ENCODE measurements at places on chromosomes 7 and 10.

DNA sequence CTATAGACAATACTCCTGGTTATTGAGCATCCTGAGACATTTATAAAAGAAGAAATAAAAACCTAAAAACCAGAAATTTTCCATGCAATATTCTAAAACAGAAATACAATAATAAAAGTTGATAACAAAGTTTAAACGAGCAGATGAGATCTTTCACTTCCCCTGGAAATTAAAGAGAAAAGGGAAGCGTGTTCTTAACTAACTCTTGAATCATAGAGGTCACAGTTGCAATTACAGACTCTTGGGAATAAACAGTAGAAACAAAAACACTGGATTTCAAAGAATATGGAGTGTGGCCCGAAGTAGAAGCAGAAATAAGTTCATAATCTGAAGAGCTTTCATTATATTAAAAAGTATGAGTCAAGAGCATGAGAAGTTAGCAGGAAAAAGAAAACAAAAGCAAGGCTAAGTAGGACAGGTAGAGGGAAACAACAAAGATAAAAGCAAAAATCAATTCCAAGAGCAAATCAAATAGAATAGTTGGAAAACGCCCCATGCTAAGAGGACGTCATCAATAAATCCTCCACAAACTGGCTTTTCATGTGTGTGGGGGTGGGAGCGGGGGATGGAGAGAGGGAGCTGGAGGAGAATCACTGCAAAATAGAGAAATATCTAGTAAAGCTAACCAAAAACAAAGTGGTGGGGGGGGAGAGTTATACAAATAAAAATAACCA lies 55.2 kb upstream of the C10orf71 start:
- DNase-seq, result no peak

- DNase-seq, result no peak
These were observed 35.5 kb downstream of the COA1 start for GRCh38 chr7:43693687-43694398.

GRCh38 chr7:118085000-118085399 lies 99.0 kb upstream of the LSM8 start:
- DNase-seq, result no peak

GRCh38 chr7:120353171-120353570 lies 80.2 kb downstream of the KCND2 start:
- no peak for DNase-seq

GRCh38 chr7:36723951-36724664 lies at the start of gene AOAH:
Gene AOAH, minus strand, starts transcription at chr7:36724494. Its CDS starts 346 bp downstream, at chr7:36724148.
- peak; percentile 57 for DNase-seq

- no peak for DNase-seq
These were observed 18.2 kb downstream of the CCDC6 start for GRCh38 chr10:59887972-59888640.

DNA sequence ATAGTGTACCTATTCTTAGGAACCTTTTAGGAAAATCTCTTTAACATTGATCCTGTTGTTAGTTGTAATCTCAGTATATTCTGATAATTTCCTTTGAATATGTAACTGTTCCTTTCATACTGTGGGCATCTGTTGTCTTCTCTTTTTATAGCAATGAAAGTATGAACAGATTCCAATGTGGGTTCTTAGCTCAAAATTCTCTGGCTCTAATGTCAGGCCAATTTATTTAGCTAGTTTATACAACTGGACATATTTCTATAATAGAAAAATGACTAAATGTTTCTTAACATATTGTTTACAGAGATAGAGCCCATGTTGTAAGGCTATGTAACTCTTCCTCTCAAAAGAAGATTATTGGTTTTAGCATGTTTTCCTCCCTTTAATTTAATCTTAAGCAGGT lies 363.2 kb downstream of the AUTS2 start:
- no peak for DNase-seq

DNA sequence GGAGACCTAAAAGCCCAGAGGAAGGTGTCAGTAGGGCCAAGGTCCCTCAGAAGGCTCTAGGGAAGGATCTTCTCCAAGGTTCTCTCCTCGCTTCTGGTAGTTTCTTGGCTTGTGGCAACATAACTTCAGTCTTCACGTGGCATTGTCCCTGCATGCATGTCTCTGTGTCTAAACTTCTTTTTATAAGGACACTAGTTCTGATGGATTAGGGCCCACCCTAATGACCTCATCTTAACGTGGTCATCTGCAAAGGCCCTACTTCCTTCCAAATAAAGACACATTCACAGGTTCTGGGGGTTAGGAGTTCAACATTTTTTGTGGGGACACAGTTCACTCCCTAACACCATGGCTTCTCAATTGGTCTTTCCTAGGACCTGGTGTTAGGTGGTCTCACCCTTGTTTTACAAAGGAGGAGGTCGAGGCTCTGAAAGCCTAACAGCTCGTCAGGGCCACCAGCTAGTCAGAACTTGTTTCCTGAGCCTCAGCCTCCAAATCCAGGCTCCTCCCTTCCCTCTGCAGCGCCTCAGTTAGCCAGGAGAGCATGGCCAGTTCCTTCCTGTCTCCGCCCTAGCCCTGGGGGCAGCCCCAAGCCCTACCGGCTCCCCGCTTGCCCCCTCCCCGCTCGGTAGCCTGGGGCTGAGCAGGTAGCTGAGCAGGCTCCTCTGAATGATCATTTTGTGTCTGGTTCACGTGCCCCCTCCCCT lies 109.7 kb upstream of the PPIF start:
- no peak for DNase-seq

DNA sequence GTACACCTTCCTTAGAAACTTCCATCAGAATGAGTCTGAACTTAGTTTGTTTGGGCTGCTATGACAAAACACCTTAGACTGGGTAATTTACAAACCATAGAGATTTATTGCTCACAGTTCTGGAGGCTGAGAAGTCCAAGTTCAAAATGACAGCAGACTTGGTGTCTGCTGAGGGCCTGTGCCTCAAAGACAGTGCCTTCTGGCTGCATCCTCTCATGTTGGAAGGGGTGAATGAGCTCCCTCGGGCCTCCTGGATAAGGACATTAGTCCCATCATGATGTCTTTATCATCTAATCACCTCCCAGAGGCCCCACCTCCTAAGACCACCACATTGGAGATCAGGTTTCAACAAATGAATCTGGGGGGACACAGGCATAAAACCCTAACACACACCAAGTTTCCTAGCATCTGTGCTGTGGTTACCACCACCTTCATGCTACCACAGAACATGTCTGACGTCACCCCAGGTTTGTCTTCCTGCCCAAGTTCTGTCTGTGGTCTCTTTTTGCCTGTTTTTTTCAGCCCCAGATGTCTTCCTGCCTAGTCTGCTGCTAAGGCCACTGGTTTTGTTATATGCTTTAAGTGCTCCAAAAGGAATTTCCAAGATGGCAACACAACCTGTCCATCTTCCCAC lies 150.9 kb upstream of the COBL start:
- DNase-seq, result no peak

DNA sequence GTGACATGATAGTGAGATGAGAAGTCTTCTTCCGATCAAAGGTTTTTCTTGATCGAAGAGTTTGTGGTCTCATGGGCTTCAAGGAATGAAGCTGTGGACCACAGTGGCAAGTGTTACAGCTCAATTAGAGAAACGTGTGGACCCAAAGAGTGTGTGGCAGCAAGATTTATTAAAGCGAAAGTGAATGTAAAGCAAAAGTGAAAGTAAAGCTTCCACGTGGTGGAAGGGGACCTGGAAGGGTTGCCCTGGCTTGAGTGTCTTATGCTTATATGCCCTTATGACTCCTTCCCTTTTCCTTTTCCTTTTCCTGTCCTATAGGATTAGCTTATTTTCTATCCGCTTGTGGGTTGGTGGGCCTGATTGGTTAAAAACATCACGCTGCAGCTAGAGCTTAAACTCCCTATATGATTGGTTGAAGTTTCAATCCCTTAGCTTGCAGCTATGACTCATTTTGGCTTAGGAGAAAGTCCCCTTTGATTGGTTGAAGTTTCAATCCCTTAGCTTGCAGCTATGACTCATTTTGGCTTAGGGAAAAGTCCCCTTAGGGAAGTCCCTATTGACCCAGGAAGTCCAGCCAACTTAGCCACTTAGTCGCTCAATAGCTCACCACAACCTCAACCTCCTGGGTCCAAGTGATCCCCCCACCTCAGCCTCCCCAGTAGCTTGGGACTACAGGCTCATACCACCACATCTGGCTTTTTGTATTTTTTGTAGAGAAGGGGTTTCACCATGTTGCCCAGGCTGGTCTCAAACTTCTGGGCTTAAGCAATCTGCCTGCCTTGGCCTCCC lies 34.7 kb downstream of the MRPS24 start:
- DNase-seq, result peak; percentile 5

GRCh38 chr7:69516238-69516820 lies 81.9 kb upstream of the AUTS2 start:
- no peak for DNase-seq

DNA sequence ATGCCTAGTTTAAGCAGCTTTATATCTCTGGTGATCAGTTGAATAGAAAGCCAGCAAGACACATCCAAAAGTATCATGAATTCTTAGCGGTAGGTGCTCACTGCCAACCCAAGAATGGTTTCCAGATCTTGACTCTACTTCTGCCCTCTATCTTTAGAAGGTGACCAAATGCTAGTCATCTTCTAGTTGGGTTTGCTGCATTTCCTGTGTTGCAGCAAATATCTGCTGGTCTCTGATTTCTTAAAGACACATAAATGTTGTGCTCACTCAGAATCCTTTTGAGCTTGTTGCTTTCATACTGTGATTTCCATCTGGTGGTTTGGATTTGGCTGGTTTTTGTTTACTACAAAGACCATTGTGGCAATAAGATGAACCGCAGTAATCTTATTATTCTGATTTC lies 2.2 kb downstream of the CDC123 start:
- DNase-seq, result no peak

DNA sequence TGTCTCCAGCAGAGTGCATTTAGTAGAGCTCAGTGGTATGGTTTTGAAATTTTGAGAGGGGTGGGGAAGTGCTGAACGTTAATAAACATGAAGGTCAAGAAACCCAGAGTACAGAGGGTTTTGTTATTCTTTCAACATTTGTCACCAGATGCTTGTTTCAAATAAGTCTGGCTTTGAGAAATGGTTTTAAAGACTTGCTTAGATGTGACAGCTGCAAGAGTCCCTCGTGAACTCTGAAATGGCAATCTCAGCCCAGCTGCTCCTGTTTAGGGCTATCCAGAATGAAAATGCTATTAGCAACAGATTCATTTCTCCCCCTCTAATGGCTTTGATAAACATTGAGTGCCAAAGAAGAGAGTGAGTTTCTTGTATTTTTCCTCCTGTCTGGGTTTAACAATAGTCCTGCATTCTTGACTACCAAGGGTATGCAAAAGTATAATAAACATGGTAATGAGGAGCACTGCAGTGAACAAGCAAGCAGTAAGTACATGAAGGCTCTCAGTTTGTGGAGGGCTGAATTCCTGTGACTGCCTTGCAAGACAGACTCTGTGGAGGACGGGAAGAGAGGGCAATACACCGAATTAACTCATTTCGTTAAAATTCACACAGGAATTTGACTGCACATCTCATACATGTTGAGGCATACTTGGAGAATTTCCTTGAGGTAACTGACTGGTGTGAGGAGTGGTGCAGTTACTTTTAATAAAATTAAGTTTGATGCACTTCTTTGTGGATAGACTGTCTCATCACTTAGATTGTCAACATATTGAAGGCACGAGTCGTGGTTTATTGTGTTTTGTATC lies 490.9 kb downstream of the REEP3 start:
- no peak for DNase-seq

- no peak for DNase-seq
These were observed 6.8 kb upstream of the HECW1 start for GRCh38 chr7:43105521-43106120.

DNA sequence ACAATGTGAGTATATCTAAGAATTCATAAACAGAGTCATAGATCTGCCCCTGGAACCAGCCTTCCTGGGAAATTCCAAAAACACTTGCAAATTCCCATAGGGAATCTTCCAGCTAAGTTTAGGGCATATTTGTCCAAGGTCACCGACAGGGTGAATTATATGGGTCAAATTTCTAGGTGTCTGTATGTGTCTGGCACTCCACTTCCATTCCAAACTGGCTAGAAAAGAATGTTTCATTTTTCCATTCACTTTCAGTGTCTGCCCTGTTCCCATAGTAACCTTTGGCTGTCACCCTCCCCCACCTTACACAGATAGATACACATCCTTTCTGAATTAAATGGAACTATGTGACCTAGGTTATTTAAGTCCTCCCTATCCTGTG lies 230.9 kb downstream of the CREB5 start:
- DNase-seq, result no peak

GRCh38 chr7:151782598-151783448 lies 94.1 kb downstream of the PRKAG2 start:
- peak; percentile 49 for DNase-seq

- DNase-seq, result no peak
These were observed 37.6 kb downstream of the EEPD1 start for GRCh38 chr7:36190447-36191291.

GRCh38 chr7:122699017-122699416 lies at the start of gene RNF133:
Gene RNF133, minus strand, starts transcription at chr7:122699117. Its CDS starts 199 bp downstream, at chr7:122698918.
- no peak for DNase-seq

GRCh38 chr7:107932805-107933204 lies 41.8 kb downstream of the DLD start:
- no peak for DNase-seq

- no peak for DNase-seq
These were observed 1.5 kb downstream of the CWF19L1 start for GRCh38 chr10:100265821-100266485.

DNA sequence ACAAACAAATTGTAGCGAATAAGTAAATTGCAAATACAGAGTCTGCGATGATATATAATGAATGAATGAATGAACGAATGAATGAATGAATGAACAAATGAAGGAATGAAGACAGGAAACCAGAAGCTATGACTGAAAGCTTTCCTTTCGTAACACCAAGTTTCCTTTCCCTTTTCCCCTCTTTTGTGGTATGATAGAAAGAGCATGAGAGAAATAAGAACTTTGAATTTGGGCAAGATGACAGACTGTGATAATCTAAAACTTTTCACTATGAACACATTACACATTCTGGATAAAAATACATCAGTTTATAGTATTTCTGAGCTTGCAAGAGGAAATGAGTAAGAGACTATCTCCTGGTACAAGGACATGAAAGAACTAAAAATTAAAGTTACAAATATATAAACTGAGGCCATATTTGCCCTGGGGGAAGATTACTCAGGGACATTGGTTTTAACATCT lies 8.4 kb upstream of the UCN3 start:
- no peak for DNase-seq

DNA sequence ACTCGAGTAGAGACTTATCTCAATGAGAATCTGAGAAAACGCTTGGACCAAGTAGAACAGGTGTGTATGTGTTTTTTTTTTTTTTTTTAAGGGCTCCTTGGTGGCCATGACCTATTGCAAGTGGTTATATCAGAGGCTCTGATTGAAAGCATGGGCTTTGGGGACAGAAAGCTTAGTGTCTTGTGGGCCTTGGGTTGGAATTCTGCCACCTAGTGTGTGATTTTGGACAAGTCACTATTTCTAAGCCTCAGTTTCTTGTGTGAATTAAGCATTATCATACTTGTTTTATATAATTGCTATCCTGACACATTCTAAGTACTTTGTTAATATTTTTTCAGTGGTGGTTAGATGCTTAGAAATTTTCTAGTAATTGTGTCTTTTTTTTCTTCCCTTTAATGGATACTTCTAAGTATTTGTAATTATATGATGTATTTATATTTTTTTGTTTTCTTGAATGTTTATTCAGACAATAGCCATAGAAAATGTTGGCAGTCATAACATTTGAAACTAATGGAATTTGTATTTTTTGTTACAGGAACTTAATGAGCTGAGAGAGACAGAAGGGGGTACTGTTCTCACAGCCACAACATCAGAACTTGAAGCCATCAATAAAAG lies 33.1 kb downstream of the SMC3 start:
- no peak for DNase-seq
